ENCODE measurements at places on chromosomes 3 and 15.

- DNase-seq, result no peak
These were observed 148.4 kb downstream of the PGPEP1L start for GRCh38 chr15:98859149-98859548.

DNA sequence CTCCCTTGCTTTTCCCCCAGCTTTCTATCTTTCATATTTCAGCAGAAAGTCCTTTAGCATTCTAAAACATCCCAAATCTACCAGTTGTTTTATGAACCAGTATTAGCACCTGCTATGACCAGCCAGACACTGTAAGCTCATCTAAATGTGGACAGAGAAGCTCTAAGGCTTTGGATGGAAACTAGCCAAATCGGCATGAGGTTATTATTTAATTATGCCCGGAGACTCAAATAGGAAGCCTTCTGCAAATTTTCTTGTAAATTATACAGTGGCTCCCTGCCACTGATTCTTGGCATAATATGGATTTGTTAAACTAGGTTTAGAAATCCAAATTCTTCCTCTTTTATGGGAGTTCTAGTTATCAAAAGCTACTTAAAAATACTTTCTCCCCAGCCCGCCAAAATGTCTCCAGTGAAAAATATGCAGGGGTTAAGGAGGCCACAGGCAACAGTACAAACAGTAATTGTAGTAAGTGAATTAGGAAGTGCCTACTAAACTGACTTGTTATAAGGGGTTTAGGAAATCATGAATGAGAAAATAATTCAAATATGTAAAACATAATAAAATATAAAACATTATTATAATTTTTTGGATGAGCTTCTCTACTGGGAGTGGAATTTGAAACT is 15.4 kb downstream of the MYH15 start:
- DNase-seq, result no peak

GRCh38 chr3:71072287-71072686 is 511.2 kb downstream of the FOXP1 start:
- no peak for DNase-seq

GRCh38 chr3:140198242-140198641 is 263.3 kb downstream of the CLSTN2 start:
- no peak for DNase-seq

DNA sequence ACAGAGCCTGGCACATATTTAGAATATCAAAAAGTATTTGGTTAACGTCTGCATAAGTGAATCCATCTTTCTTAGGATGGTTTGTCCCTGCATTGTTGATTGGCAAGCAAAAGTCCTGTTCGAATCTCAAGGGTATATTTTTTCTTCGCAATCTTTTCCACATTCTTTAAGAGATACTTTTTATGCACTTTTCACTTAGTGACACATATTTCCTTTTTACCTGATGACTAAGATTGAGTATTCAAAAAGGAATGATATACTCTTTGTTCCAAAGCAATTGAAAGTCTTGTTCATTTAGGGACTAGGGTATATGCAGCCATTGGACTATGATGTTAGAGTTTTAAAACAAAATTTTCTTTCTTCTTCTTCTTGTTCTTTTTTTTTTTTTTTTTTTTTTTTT is 349.9 kb downstream of the NLGN1 start:
- no peak for DNase-seq

DNA sequence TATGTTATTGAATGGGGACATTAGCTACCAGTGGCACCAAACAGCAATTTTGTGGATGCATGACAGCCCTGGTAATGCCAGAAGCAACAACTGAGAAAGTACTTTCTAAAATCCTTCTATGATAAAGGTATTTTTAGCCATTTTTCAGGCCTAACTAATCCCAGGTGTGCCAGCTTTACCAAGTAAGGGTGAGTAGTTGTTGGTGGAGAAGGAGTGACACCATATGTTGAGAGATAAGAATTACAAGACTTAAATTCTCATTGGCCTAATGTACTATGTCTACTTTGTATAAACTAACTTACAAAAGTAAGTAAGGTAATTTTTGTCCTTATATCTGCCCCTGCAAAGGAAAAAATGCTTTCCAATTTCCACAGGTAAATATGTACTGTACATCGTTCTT is 4.1 kb upstream of the COX17 start:
- no peak for DNase-seq

GRCh38 chr3:152026033-152026556 is 152.7 kb downstream of the SUCNR1 start:
- no peak for DNase-seq

DNA sequence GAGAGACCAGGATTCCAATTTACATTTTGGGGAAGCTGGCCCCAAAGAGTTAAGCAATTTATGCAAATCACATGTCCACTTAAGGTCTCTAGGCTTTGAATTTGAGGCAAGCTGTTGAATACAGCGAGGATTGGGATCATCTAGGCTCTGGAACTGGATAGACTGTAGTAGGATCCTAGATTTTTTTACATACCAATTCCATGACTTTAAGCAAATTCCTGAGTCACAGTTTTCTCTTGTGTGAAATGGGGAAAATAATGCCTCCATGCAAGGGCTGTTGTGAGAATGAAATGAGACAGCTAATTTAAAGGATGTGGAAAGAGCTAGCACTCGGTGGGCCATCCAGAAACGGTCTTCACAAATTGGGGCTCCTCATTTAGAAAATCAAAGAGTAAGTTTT is 103.4 kb downstream of the MINAR1 start:
- no peak for DNase-seq

GRCh38 chr3:197567904-197568681 is 12.3 kb upstream of the BDH1 start:
- DNase-seq, result no peak

DNA sequence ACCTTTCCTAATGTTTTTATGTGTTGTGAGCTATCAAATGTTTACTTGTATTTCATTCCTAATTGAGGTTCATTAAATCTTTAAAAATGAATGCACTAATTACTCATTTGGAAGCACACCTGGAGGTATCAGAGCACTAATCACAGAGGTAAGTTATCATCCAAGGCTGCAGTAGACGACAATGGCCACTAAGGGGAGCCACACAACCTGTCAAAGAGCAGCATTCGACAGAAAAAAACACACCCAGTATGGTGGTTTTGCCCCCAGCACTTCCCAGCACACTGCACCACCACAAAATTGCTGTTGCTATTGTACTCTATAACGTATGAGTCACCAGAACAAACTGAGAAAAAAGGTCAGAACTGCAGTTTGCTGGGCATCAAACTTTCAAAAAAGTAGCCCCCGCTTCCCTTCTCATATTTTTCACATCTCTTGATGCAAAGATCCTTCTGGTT is 205.9 kb upstream of the IGF1R start:
- DNase-seq, result peak; percentile 54

DNA sequence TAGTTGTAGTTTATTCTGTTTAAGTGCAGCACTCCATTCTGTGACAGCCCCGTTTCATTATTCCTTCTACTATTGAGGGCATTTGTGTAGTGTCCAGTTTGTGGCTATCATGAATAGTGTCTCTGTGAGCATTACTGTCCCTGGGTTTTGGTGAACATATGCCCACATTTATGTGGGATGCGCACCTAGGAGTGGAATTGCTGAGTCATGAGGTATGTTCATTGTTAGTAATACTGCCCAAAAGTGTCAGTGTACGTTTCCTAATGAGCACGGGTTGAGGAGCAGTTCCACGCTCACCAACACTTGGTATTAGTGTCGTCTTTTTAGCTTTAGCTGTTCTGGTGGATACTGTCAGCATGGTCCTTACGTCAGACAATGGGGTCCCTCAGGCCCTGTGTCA is 131.8 kb downstream of the SLCO3A1 start:
- no peak for DNase-seq

DNA sequence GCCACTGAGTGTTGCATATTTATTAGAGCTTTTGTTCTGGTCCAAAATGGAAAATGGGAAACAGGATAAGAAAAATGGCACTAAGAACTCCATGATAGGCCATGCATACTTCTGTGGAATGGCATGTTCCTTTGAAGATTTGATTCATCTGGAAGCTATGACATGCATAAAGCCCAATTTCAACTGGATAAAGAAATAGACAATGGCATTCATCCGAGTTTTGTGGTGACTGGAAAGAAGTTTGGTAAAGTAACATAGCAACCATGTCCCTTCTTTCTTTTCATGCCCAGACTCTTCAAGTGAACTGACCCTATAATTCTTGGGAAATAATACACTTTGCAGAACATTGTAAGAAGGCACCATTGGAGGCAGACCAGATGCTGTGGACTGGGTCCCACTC is 368.4 kb upstream of the IL12A start:
- DNase-seq, result no peak

DNA sequence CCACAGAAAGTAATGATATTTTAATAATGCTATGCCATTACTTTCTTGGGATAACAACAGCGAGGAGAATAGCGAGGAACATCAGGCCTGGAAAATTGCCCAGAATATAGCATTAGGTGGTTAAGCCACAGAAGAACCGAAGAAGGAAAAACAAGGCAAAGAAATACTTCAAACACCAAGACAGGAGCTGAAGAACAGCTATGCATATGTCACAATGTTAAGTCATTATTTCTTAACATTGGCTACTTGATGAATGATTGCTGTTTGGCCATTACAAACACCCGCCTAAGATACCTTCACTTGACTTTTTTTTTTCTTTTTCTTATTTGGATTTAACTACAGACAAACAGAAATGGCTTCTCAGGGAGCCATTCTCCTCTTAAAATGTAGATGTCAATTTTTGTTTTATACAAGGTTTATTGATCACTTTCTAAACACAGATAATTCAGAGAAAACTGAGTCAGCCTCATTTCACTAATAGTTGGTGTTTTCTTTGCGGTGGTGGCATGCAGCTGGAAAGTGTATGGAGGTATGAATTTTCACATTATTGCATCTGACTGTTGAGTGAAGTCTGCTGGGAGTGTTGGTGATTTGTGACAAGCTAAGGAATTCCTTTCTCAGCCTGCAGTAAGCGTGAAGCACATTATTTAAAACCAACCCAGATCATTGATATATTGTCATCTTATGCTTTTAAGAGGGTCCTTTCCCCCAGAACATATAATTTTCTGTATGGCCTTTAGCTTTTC is 705.7 kb upstream of the NR2F2 start:
- DNase-seq, result no peak

DNA sequence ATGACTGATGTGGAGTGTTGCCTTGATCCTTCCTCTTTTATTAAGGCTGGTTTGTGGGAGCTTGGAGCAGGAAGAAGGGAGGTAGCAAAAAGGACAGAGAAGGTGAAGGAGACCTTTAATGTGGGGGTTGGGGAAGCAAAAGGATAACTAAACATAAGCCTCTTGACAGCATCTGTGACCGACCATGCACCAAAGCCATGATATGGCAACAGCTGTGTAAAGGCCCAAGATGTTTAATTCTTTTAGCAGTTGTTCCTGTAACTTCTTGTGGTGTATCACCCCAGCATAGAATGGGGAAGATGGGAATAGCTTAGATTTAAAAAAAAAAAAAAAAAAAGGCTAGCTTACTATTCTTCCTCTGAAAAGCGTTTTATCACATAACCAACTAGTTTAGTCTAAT is 194.7 kb downstream of the KLHL25 start:
- DNase-seq, result no peak

DNA sequence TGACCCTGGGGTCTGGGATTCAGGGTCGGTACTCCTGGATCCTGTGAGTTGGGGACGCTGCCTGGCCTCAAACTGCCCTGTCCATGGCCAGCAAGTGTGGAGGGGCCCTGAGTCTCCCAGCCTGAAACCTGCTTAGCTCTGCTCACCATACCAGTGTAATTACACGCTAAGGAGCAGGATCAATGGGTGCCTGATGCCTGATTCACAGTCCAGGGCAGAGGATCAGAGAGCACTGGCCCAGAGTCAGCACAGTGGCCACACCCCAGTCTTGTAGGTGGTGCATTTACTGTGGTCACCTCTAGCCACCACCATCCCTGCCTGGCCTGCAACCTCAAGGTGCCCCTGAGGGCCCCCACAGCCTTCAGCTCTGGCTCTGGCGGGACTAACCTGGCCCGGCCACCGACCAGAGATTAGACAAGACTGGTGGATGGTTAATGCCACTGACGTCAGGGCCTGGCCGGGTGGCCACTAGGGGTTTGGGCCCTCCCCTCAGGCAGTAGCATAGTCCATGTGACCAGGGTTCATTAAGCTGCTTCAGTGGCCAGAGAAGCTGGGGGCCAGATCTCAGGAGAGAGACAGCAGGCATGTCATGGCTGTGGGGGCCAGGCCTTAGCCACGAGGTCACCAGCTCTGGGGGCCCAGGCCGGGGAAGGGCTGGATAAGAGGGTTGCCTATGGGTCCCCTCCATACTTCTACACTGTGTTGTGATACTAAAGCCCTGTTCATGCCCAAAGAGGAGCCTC is 3.3 kb upstream of the SLC38A3 start:
- no peak for DNase-seq

DNA sequence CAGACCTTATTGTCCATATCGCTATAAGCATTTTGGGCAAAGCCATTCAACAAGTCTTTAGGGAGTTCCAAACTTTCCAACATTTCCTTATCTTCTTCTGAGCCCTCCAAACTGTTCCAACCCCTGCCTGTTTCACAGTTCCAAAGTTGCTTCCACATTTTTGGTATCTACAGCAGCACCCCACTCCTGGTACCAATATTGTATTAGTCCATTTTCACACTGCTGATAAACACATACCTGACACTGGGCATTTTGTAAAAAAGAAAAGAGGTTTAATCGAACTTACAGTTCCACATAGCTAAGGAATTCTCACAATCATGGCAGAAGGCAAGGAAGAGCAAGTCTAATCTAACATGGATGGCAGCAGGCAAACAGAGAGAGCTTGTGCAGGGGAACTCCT is 834.1 kb upstream of the GBE1 start:
- no peak for DNase-seq

GRCh38 chr3:179806177-179806576 is 153.3 kb downstream of the USP13 start:
- no peak for DNase-seq

GRCh38 chr15:40338041-40338657 is 2.6 kb downstream of the CCDC9B start:
- DNase-seq, result peak; percentile 82

- no peak for DNase-seq
These were observed 71.9 kb downstream of the PGPEP1L start for GRCh38 chr15:98935736-98936135.

DNA sequence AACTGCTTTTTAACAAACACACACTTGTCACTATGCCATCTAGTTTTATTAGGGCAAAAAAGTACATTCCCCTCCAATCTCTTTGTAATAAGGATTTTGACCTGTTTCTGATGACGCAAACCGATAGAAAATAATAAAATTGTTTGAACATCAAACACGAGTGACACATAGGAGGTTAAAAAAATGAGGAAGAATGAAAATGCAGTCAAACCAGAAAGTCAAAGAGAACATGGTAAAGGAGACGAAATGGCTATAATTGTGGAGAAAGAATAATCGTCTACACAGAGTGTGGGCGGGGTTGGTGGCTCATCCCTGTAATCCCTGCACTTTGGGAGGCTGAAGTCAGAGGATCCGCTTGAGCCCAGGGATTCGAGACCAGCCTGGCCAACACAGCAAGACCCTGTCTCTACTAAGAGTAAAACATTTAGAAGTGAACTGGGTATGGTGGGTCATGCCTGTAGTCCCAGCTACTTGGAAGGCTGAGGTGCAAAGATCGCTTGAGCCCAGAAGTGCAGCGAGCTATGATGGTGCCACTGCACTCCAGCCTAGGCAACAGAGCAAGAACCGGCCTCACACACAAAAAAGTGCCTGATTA is 83.2 kb downstream of the MEIS2 start:
- DNase-seq, result no peak

All from CD8-positive, alpha-beta T cell (primary cell).